ENCODE measurements at places on chromosomes 1 and 21.

DNA sequence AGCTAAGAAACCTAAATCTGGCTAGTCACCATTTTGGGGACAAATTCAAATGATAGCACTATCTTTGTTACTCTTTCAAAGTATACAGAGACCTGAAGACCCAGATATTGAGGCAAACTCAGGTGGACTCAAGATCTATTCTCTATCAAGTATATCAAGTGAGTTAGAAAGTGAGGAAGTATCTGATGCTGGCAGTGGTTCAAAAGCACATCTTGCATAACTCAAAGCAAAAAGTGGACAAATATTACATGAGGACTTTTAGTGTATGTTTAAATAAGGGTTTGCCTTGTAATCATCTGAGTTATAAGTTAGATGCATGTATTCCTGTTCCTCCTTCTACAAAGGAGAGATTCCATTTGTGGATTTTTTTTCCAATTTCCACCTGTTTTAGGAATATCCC lies 338.4 kb downstream of the DISC1 start:
- no peak for DNase-seq

DNA sequence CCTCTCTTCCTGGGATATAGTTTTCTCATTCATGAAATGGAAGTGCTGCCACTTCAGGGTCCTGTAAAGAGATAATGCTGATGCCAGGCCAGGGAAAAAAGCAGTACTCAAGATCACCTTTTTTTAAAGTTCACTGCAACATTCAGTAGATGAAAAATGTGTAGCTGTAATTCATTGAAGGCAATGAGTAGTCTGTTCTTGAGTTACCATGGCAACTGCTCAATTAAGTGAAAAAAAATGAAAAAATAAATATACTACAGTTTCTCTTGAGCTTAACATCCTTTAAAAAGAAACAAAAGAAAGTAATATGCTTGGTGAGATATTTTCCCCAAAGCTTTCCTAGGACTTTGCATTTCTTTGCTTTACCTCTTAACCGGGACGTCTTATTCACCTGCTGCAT lies 183.3 kb downstream of the AK5 start:
- no peak for DNase-seq

DNA sequence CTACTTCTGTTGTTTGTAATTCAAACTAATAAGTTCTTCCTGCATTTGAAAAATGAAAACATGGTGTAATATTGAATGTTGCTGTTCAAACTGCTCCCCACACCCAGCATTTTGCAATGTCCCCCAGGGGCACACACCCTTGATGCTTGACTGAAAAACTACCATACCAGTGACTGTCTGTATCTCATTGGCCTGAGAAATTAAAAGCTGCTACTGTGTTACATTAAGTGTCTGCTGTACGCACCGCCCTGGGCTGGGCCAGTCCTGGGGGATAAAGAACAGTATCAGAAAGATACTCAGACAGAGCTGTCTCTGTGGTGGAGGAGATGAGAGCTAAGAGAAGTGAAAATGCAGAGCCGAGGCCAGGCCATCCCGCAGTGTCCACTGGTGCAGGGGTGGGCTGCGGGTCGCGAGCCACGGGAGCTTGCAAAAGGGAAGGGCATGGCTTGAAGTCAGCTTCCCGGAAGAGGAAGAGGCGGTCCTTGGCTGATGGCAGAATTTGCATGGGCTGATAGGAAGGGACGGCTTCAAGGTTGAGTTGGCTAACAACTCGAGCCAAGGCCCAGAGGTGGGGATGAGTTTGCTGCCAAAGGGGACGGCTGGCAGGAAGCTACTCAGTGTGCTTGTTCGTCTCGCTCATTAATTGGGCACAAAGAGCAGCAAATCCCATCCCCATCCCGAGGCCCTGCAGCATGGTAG lies 329.8 kb upstream of the VAMP3 start:
- no peak for DNase-seq

DNA sequence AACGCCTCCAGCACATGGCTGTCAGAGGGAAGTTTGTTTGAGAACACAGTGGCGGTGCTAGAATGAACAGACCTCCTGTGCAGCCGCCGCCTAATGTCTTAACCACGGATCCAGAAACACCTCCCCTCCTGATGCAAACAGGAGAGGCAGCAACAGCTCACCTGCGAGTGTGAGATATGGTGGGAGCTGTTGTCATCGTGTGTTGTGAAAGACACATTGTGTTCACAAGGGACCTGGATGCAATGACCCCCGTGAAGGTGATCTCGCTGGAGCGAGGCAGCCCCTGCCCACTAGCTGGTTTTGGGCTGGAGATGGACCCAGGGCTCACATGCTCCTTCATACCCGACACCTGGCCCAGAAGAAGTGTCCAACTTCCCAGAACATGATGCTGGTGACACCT lies 315.3 kb upstream of the C1orf174 start:
- DNase-seq, result no peak

GRCh38 chr21:32979598-32980268 lies 46.0 kb upstream of the OLIG2 start:
- no peak for DNase-seq

DNA sequence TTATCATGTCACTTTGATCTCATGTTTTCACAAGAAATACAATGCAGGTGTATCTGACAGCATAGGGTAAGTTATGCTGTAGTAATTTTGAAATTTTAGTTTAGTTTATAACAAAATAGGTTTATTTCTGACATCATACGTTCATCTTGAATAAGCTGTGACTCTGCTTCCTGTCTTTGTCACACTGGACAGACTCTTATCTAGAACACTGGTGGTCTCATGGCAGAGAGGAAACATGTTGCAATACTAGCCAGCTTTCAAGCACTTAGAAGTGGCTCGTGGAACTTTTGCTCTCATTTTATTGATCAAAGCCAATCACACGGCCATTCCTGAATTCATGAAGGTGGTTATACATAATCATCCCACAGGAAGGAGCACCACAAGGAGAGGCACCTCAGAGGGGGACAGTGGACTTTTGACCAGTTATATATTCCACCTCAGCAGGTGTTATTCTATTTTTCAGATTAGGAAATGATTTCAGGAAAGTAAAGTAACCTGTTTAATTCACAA lies 46.5 kb downstream of the CYP2J2 start:
- no peak for DNase-seq

DNA sequence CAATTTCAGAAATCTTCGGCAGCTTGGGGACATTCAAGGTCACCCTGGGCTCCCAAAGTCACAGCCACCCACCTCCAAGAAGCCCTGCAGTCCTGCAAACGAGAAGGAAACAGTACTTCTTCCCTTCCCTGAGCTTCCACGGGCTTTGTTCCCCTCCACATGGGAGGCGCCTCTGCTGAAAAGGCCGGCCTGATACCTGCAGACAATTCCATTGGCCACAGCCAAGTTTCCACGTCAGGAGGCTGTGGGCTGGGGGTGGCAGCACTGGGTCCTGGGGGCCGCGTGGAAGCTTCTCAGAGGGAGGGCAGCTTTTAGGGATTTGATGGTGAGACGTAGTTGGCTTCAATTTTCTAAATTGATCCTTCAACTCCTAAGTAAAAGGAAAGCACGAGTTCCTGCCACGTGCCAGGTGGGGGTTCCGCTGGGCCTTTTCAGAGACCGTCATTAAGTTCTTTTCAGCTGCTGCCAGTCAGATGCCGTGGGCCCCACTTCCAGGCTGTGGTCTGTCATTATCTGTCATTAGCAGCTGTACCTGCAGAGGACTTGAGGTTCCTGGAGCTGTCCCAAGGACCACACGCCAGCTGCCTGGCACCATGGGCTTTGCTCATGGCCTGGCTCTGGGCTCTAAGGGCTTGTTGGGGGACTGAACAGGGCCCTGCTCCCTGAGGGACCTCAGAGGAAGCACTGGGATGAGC lies 98.7 kb downstream of the CRYAA start:
- no peak for DNase-seq

- no peak for DNase-seq
These were observed 20.7 kb downstream of the DNAJC6 start for GRCh38 chr1:65330021-65330420.
